ENCODE measurements at places on chromosomes 4 and X.

DNA sequence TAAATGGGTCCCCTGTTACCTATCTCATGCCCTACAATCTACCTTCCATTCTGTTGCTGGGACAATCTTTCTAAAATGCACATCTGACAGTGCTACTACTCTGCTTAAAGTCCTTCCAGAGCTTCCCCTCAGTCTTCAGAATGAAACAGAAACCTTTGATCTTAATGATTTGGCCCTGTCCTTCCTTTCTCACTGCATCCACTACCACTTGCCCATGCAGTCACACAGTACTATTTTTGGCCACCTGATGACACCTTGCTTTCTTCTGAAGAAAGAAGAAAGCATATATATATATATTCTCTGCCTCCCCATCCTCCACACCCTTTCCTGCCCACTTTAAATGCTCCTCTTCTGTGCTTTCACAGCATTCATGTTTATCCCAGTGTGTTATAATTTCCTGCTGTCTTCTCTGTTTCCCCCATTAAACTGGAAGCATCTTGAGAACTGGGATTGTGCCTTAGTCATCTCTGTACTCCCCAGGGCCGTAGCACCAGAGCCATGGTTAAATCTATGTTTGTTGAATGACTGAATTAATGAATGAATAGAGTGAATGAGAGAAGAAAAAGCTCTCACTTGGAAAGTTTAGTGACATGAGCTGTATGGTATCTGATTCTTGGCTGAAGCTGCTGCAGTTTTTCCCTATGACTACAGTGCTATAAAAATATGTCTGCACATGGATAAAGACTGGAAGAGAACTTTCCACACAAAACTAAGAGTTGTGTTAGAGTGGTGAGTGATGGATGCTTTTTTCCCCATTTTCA, 56.2 kb downstream of the RTL9 start:
- DNase-seq, result no peak

- no peak for DNase-seq
Observed at GRCh38 chr4:156723951-156724668, 247.5 kb downstream of the PDGFC start.

- DNase-seq, result peak; percentile 22
Observed at GRCh38 chr4:110049951-110050925, 137.6 kb downstream of the EGF start.

DNA sequence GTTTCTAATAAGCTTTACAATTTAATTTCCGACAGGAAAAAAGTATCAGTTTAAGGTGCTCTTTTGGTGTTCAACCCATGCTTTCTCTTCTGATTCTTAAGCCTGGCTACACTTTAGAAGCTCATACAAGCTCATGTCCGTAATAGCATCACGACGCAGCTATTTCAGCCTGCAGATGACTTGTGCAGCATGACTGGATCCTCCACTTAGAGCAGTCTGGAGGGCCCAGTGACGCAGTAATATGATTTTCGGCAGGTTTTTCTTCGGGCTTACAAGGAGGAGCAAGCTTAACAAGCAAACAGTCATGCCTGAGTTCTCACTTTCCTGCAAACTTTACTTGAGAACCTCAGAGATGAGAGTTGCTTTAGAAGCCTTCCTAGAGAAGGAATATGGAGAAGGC, 85.3 kb upstream of the MAML3 start:
- no peak for DNase-seq

GRCh38 chrX:9558615-9559014, 93.8 kb downstream of the TBL1X start:
- no peak for DNase-seq
